ENCODE measurements at places on chromosomes 5 and 9.

DNA sequence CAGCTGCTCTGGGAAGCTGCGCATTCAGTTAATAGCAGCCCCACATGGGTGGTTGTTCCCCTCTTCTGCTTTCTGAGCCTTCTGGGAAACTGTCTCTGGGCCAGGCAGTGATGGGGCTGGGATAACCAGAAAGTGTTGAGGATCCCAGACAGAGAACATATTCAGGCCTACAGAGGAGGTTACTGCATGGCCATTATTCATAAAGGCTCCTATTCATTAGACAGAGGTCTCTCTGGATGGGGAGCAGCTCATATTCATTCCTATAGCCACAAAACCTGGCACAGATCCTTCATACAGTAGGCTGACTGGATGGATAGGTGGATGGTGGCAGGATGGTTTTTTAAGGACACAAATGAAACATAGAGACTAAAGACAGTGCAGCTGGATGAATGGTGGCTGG lies 76.3 kb downstream of the HSPA4 start:
- no peak for DNase-seq

- no peak for DNase-seq
Measured at GRCh38 chr5:174425964-174426290, 298.5 kb upstream of the MSX2 start.

- DNase-seq = no peak
Measured at GRCh38 chr9:16866587-16866986, 3.9 kb downstream of the BNC2 start.

- DNase-seq = peak; percentile 81
Measured at GRCh38 chr5:179060116-179061008, at the start of gene ZNF354C. ZNF354C (plus strand) TSS chr5:179060373; CDS start chr5:179062069, 1,696 bp downstream.
